ENCODE measurements at places on chromosomes 2 and 18.

- no peak for DNase-seq
Observed at GRCh38 chr2:132496555-132496954, 80.0 kb downstream of the GPR39 start.

- peak; percentile 23 for DNase-seq
Observed at GRCh38 chr2:9692456-9693195, 61.8 kb upstream of the YWHAQ start.

DNA sequence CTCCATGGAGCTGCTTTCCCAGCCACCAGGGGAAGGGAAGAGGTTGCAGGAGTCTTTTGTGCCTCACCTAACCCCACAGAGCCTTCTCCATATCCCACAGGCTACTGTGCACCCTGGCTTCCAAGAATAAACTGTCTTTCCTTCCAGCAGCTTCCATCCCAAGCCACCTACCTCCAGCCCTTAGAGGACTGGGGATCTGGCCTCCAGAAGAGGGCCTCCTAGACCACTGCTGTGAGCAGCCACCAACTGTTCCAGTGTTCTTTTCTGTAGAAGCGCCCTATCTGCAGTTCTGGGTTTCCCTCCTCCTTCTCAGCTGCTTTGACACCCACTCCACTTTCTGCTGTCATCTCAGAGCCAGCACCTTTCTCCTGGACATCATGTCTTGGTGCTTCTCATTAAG, 30.7 kb upstream of the REG3G start:
- DNase-seq, result no peak

GRCh38 chr18:34848695-34849094, 138.6 kb downstream of the DTNA start:
- DNase-seq, result no peak

DNA sequence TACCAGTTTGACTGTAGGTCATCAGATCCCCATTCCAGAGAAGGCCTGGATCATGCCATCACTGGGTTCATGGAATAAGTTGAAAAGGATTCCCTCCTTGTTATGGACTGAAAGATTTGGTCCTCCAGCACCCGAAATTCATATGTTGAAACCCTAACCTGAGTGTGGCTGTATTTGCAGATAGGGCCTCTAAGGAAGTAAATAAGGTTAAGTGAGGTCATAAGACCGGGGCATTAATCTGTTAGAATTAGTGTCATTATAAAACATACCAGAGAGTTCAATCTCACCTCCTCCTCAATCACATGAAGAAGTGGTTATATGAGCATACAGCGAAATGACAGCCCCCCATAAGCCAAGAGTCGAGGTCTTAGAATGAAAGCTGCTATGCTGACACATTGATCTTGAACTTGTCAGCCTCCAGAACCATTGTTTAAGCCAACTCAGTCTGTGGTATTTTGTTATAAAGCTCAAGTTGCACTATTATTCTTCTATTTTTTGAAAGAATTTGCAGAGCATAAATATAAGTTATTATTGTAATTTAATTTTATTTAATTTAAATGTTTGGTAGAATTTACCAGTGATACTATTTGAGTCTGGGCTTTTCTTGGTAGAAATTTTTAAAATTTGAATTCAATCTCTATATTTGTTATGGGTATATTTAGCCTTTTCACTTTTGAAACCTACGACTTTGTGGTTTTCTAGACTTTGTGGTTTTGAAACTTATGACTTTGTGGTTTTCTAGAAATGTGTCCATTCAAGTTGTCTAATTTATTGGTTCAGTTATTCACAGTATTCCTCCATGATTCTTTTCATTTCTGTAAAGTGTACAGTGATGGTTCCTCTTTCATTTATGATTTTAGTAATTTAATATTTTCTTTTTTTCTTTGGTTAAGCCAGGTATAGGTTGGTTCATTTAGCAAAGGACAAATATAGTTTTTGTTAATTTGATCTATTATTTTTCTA, 1206.7 kb upstream of the CDH2 start:
- DNase-seq, result no peak

DNA sequence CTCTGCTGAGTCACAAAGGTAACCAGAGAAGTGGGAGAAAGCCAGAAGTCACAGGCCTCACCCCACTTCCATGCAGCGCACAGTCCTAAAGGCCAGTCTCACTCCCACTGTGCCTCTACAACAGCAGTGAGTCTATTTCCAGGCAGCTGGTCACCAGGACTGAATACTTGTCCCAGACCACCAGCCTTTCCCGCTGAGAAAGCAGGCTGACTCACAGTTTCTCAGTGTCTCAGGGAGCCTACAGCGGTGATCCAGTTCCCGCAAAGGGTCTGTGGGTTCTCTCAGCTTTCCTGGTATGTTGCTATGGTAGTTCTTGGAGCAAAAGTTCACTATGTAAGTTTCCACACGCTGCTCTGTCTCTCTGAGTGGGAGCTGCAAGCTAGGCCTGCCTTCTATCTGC, 622.5 kb downstream of the RNF144A start:
- DNase-seq, result no peak

DNA sequence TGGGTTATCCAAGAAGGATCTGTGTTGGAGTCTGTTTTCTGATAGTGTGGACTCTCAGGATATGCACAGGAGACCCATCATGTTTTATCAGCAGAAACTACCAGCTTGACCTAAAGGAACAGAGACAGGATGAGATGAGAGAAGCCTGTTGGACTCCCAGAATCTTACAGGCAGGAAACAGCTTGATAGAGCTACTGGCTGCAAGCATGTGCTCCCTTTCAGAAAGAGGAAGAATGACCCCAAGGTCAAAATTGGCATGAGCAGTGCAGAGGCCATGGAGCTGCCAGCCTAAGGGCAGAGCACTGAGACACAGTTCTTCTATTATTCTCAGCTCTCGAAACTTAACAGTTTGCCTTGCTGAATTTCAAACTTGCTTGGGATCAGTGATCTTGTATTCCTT, 135.2 kb upstream of the NFATC1 start:
- peak; percentile 35 for DNase-seq

GRCh38 chr2:193774166-193774565, 1579.4 kb upstream of the TMEFF2 start:
- DNase-seq, result peak; percentile 51

- DNase-seq, result no peak
Observed at GRCh38 chr2:210188190-210188589, 17.0 kb upstream of the KANSL1L start.

DNA sequence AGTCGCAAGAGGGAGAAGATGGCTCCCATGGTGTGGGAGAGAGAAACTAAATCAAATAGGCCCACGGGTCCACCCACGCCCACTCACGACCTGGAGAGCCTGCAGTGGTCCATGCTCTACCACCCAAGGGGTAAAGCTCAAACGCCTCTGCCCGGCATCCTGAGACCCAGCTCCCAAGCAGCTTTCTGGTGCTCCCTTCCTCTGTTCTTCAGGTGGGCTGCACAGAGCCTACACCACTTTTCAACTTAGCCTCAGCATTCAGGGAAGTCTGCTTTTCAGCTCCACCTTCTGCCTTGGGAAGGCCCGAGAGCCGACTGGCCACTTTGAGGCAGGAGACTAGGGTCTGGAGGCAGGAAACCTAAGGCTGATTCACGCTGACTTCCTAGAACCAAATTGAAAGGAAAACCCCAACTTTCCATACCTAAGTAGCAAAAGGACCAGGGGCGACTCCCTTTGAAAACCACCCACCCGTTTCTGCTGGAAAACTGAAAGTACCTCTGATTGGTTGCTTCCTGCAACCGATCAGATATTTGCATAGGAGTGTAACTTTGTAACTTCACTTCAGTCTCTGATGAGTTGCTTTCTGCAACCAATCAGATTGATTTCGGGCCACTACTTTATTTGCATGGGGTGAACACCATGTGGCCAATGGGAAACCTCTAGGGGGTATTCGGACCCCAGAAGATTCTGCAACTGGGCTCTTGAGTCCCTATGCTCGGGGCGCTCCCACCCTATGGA, 26.8 kb upstream of the SPATA3 start:
- DNase-seq, result no peak

DNA sequence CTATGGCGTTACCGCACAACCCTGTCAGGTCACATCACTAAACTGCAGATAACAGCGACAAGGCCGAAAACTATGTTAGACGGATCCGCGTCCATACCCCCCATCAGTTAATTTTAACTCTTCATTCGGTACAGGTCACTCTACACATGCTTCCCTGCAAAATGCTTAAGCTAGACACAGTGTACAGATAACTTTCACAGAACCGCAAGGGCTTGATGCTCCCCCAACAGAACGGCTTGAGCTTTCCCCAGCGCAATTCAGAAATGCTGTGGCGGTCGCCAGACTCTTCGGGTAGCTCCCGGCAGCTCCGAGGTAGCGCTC, 283 bp upstream of the RBBP8 start:
- DNase-seq, result no peak

- peak; percentile 8 for DNase-seq
Observed at GRCh38 chr18:55884498-55884897, 296.5 kb upstream of the TCF4 start.

GRCh38 chr2:234364661-234365060, 132.2 kb downstream of the ARL4C start:
- no peak for DNase-seq
